ENCODE measurements at places on chromosomes 6 and 20. TPM values are rescaled to one million over a fixed set of nuclear protein-coding genes. Genes with fewer than 3 reads are reported as not detected.

DNA sequence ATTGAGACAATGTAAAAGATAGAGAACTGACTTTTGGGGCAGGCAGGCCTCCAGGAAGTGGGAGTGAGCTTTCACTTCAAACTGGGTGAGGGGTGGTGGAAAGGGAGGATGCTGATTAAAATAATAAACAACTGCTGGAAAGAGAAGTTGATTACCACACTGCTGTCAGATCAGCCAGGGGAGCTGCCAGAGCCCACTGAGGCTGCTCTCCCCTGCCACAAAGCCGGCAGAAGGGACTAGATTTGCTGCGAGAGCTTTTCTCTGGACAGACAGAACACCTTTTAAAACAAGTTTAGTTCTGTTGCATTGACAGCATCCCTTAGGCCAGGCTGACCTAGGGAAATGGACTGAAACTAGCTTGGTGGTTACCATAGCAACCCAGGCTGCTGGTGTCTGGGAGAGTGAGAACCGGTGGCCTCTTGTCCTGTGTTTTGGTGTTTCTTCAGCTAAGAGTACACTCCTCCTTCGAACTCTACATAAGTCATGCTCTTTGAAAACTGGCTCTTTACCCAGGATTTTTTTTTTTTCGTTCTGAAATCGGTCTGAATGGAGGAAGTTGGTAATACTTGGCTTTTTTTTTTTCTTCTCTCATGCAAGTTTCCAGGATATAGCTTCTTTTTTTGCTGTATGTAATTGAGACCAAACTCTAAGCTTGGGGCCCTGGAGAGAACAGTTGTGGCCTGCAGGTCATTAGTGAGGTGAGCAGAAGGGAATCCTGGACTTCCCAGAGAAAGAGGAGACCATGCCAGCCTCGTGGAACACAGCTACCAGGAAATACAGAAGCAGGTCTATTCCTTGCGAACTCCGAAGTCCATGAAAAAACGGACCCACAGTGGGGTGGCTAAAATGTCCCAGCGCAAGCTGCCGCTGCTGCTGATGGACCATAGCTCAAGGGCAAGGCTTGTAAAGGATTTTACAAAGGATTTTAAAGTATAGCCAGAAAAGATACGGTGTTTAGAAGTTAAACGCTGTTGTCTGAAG lies 374.4 kb downstream of the UTRN start:
- DNase-seq = no peak

COL20A1 gene
- not detected for total RNA-seq

- no peak for DNase-seq
These were observed 6.4 kb upstream of the SDC4 start for GRCh38 chr20:45354423-45355208.

DNA sequence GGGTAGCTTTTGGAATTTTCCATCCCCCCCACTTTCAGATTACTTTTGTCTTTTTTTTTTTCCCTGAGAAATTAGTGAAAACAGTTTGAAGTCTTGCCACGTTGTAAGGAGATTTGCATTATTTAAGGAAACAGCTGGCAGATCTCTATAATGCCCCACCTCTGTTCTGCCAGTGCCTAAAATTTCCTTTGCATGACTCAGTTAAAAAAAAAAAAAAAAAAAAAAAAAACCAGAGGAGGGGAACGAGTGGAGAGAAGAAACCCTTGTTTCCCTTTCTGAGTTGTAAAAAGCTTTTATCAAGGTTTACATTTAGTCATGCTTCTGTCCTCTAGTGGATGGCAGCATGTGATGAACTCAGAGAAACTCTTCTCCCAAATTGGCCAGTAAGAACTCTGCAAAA lies 33.5 kb downstream of the CARMIL1 start:
- no peak for DNase-seq

DNA sequence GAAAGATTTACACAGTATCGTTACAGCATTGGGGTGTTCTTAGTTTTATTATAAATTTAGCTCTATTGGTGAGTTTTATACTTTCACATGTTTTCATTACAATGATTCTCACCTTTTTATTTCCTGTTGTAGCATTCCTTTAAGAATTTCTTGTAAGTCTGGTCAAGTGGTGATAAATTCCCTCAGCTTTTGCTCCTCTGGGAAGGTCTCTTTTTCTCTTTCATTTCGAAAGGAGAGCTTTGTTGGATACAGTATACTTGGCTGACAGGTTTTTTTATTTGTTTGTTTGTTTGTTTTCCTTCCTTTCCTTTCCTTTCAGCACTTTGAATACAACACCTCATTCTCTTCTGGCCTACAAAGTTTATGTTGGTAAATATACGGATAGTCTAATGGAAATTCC lies 249.7 kb upstream of the RUNX2 start:
- DNase-seq = no peak

TCP11 gene
- total RNA-seq = not detected

GRCh38 chr6:14276667-14277404 lies 159.3 kb downstream of the CD83 start:
- no peak for DNase-seq

DNA sequence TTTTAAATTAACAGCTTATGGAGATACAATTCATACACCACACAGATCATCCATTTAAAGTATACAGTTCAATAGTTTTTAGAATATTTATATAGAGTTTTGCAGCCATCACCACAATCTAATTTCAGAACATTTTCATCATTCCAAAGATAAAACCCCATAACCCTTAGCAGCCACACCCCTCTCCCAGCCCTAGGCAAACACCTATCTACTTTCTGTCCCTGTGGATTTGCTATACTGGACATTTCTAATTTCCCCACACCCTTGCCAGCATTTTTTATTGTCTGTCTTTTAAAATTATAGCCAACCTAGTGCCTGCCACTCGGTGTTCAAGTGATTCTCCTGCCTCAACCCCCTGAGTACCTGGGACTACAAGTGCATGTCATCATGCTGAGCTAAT lies 23.0 kb upstream of the AKAP7 start:
- DNase-seq = no peak

All from pancreas (tissue), 10 donors.